NCI-H1694 (cell line): ENCODE measurements at places on chromosomes 5 and 9.

DNA sequence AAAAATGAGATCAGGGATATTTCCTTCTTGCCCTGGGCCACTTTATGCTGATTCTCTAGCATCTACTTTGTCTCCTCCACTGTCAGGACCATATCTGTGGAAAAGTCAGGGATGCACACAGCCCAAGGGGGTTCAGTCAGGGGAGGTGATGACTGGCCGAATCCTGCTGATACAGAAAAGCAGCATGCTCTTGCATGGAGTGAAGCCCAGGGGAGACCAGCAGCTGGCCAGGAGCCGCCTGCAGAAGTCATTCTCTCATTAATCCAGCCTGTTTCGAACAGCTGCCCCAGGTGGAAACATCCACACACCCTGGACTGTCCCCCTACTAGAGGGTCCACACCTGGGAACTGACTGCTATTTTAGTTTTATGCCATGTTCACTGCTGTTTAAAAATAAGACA is 177.1 kb downstream of the ATP10B start:
- DNase-seq, result no peak

- no peak for DNase-seq
Observed at GRCh38 chr9:32524892-32525708, 896 bp downstream of the RIGI start.

DNA sequence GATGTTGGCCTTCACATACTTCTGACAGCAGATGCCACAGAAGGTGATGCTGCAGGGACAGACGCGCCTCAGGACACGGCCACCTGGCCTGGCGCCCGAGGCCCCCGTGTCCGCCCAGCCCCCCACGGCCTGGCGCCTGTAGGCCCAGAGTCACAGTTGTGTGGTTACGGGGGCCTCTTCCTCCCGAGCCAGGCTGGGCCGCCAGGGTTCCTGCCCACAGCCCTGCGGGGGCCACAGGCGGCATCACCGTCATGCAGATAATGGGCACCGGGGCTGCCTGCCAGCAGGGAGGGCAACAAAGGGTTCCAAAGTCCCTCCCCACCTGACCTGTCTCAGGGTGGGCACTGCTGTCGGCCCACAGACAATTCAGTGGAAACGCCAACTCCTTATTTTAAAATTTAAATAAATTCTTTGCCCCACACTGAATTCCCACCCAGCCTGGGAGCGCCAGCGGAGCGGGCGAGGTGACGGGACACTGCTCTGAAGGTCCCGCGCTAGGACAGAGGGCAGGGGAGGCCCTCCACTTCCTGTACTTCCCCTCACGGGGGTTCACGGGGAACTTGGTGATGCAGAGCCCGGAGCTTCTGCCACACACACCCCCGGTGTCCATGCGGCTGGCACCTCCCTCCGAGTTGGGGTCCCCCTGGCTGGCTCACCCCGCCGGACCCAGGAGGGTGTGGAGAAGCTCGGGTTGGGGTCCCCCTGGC is 40.6 kb downstream of the EXOC3 start:
- no peak for DNase-seq

- DNase-seq, result no peak
Observed at GRCh38 chr9:30932226-30932625, 1452.2 kb upstream of the ACO1 start.

DNA sequence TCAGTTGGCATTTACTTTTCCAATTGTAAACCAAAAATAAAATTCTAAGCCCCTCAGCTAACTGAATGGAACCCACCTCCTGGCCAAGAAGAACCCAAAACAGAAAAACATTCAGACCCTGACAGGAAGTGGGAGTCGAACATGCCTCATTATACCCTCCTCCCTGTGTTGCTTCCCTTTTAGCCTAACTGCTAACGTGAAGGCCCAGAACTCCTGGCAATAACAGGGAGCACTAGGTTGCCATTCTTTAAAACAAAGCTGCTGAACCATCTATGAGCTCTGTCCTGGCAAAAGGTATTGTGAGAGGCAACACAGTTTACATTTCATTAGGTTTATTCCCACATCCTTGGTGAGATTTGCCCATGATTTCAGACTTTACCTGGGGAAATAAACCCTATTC is 481.4 kb downstream of the CHSY3 start:
- no peak for DNase-seq

DNA sequence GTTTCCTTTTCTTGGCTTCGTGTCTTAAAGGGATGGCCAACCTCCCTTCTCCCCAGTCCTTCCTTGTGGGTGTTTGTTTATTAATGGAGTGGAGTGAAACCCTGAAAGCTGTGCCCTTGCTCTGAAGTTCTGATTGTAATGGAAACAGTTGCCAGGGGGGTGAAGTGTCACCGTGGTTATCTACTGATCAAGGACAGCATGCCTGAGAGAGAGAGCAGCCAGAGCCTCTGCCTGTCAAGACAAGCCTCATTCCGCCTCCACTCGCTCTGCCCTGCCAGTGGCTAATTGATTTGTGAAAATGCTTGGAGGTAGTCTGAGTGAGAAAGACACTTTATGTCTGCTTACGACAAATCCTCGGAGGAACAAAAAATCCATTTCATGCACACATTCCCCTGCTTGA is 143.7 kb upstream of the SLC30A5 start:
- no peak for DNase-seq

DNA sequence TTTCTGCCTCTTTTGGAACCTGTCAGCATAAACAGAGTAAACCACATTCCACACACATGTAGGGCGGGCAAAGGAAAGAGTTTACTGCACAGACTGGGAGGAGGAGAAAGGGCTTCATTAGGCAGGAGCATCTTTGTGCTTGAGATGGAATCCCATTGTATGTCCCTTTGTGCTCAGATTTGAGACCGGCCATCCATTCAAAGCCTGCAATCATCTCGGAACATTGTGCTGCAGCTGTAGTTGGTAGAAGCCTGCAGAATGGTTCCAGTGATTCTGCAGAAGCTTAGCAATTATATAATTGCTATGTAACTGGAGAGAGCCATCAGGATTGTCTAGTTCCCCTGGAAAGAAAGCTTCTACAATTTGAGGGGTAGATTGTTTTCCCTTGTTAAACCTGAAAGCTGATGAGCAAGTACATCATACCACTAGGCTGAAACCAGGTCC is 16.5 kb downstream of the ZNF462 start:
- no peak for DNase-seq

GRCh38 chr5:120926471-120926870 is 462.4 kb downstream of the PRR16 start:
- DNase-seq, result no peak

DNA sequence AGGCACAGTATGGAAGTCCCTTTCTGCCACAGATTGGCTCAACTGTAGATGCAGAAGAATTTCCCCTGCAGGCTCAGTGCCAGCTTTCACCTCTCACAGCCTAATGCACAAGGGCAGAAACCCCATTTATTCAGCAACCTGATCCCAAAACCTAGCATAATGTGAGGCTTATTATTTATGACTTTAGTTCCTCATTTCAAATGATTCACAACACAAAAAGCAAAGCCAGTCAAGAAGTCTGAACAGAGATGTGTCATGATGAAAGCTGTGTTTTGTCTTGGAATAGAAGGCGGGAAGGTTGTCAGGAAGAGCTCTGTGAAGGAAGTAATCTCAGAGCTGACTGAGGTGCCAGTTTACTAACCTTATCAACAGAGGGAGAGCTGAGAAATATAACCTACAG is 369.7 kb downstream of the LRRC70 start:
- no peak for DNase-seq
